T-helper 17 cell (primary cell): ENCODE measurements at places on chromosomes 16 and 17. TPM values are rescaled to one million over a fixed set of nuclear protein-coding genes. Genes with fewer than 3 reads are reported as not detected.

Gene CBX4
- total RNA-seq: 103 TPM

Gene CLEC10A
- 0.40 TPM for total RNA-seq

Gene MPP3
- total RNA-seq: not detected

DNA sequence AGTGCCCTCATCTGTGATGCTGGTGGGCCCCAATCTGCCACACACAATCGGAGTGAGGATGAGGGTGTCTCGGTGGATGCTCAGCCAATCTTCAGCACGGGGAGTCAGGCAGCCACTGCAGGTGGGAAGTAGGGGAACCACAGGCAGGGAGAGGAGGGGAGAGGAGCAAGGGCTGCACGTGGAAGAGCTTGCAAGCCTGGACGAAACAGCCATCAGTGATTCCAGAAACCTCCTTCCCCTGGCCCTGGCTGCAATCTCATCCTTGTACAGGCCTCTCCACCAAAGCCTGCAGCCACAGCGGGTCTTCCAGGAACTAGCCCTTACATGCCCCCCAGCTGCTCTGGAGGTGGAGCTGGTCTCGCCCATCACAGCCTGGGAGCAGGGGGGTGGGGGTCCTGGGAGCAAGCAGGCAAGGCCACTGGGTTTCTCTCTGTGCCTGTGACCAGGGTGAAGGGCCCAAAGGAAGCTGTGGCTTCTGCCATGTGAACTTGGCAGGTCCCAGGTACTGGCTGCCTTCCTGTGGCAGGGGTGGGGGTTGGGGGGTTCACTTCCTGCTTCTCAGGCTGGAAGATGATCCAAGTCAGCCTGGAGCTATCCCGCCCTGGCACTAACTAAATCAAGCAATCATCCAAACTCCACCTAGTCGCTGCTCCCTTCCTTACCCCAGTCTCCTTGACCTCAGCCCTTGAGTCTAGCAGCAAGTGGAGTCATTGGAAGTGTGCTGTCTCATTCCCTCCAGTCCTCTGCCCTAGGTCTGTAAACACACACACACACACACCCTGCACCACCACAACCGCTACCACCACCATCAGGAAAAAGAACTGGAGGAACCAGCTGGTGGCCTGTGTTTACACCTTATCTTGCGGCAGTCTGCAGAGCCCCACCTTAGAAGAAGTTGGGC, 29.4 kb upstream of the MLKL start:
- H3K27me3 ChIP-seq: peaks cover 10% of the 10 kb centered on the region
- H3K4me3 ChIP-seq: no peak overlapping the region
- H3K27ac ChIP-seq: no peak overlapping the region
- peaks cover 2% of the 10 kb centered on the region for H3K36me3 ChIP-seq

DNA sequence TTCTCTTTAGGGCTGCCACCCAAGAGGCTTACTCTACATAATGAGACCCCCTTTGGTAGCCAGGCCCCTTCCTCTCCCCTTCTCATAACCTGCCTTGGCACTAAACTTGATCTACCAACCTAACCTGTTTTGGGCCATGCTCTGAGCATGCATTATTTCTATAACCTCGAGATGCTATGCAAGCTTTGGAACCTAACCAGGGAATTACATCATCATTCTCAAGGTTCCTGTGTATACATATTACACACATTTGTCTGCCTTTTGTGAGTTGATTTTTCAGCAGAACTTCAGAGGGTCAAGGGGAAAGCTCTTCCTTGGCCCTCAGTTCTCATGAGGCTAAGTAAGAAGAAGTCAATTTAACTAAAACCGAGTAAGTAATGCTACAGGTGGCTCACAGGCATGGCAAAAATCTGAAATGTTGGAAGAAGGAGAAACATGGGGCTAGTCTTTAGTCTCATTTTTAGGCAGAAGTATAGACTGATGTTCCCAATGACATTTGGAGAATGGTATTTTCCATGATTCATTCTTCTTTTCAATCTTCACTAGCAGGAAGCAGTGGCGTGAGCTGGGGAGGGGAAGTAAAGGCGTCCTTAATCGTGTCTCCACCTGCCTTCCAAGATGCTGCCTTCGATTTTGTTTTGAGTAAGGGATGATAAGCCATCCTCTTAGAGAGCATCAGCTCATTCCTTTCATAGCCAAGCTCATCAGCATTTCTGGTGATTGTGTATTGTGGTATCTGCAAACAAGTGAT, 308.4 kb downstream of the ABCC12 start:
- no peak overlapping the region for H3K27ac ChIP-seq
- no peaks in the 10 kb centered on the region for H3K4me1 ChIP-seq
- H3K4me3 ChIP-seq: no peak overlapping the region
- DNase-seq: no peak

GRCh38 chr16:9437115-9437514, 345.7 kb downstream of the HAPSTR1 start:
- H3K4me3 ChIP-seq: no peak overlapping the region
- no peaks in the 10 kb centered on the region for H3K36me3 ChIP-seq
- H3K4me1 ChIP-seq: no peaks in the 10 kb centered on the region
- no peaks in the 10 kb centered on the region for H3K27me3 ChIP-seq
- no peak for DNase-seq
- no peak overlapping the region for H3K27ac ChIP-seq

DNA sequence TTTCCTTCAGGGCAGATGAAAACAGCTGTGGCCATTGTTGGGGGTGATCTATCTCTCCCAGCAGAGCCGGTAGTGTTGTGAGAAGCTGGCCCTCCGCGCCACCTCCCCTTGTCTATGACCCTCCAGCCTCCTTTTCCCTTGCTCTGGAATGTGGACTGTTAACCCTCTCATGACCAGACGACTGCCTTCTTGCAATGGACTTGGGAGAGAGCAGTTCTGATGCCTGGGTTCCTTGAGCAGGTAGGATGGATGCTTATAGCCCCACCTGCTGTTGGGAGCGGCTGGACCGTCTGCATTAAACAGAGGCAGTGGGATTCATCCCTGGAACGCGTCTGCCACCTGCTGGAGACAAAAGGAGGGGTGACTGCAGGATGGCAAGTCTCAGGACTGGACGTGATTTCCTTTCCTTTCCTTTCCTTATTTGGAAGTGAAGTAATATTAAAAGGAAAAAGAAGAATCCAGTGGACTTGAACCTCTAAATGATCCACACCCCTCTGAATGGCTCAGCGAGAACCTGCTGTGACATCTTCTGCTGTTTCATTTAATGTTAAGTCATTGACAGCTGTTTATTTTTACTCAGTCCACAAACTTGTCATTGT, 1.8 kb upstream of the SOST start:
- peaks cover 39% of the 10 kb centered on the region for H3K27me3 ChIP-seq
- peak; percentile 71 for DNase-seq
- peaks cover 3% of the 10 kb centered on the region for H3K4me1 ChIP-seq
- H3K4me3 ChIP-seq: no peak overlapping the region
- no peaks in the 10 kb centered on the region for H3K36me3 ChIP-seq

DNA sequence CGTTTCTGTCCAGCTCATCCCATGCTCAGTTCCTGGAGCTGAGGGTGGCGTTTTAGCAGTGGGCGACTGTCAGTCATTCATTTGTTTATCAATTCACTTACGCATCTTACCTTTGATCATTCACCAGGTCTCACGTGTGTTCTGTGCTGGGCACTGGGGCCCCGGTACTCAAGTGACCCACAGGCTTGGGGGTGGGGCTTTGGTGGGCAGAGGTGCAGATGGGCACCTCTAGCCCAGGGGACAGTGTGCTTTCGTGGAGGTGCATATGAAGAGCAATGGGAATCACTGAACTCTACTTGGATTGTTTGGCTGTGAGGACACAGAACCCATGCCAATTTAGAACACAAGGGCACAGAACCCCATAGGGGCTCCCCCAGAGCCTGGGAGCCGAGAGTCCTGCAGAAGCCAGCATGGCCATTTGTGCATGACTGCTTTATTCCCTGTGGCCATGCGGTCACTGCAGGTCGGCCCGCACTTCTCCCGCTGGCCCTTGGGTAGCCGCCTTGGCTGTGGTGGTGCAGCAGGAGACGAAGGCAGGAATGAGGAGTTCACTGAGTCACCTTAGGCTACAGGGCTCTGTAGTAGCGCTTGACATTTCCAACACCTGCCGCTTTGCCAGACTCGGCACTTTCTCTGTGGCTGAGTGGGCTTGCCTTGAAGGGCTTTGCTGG, 144.6 kb downstream of the SNX29 start:
- H3K4me3 ChIP-seq: no peak overlapping the region
- no peak for DNase-seq
- H3K27ac ChIP-seq: no peak overlapping the region

- no peak overlapping the region for H3K27ac ChIP-seq
- no peaks in the 10 kb centered on the region for H3K36me3 ChIP-seq
Observed at GRCh38 chr16:35398180-35398579, 1938.8 kb downstream of the TP53TG3F start.

GRCh38 chr16:53745753-53746266, 41.9 kb downstream of the FTO start:
- H3K27me3 ChIP-seq: no peaks in the 10 kb centered on the region
- H3K4me3 ChIP-seq: no peak overlapping the region
- no peak for DNase-seq
- peak overlapping the region; percentile 68 for H3K27ac ChIP-seq
